ENCODE measurements at places on chromosomes 3 and 15.

- DNase-seq, result peak; percentile 0
These were observed 153.4 kb upstream of the THRB start for GRCh38 chr3:24648063-24648462.

DNA sequence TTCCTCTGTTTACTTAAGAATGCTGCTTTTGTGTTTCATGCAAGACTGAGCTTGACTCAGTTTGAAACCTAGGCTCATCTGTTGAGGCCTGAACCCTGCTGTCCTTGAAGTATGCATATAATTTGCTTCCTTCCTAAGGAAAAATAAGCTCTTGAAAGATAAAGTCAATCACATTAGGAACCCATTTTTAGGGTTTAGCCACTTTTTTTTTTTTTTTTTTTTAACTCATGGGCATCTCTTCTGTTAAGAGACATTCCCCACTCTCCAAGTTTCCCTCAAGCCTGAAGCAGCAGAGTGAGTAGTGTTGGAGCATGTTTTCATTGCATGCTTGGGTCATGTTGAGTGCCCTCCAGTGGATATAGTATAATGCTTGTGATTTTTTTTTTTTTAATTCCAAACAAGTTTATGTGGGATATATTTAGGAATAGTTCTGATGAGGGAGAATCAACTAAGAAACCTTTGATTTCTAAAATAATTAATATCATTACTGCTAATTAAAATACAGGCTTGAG lies 3.6 kb downstream of the CTNNB1 start:
- peak; percentile 50 for DNase-seq

- DNase-seq, result no peak
These were observed 194.9 kb upstream of the EPHA6 start for GRCh38 chr3:96619475-96619874.

- DNase-seq, result no peak
These were observed 6.3 kb downstream of the FAM107A start for GRCh38 chr3:58570851-58571250.

DNA sequence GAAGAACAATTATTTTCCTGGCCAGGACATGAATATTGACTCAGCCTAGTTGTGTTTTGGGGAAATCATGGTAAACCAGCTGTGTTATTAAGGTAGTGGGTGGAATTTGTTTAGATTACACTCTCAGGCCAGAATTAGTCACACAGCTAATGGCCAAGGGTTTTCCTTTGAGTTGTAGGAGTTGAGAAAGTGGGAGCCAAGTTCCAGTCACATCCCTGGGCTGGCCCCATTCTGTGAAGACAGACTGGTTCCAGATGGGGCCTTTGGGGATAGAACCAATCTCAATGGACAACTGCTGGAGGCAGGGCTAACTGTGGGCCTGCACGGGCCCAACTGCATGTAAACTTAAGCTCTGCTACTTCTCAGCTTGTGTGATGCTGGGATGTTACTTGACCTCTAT lies 1.4 kb upstream of the RASL12 start:
- DNase-seq, result no peak

- no peak for DNase-seq
These were observed 74.3 kb upstream of the PTX3 start for GRCh38 chr3:157362348-157362747.

- DNase-seq, result no peak
These were observed 10.6 kb downstream of the PIK3CB start for GRCh38 chr3:138824114-138824506.

- no peak for DNase-seq
These were observed 3.1 kb upstream of the ZXDC start for GRCh38 chr3:126478581-126479310.

DNA sequence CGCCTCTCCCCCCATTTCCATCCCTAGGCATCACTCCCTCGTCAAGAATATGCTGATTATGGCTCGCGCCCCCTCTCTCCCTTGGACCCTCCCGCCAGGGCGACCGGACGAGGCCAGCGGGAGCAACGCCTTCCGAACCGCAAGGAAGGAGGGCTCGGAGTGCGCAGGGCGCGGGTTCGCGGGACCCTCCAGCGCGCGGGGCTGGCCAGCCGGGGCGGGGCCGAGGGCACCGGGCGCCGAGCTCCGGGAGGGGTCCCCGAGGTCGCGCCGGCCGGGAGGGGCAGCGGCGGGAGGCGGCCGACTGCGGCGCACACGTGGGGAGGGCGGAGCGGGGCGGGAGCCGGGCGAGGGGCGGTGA lies 483 bp downstream of the EHD4 start:
- no peak for DNase-seq

- DNase-seq, result no peak
These were observed 48.3 kb downstream of the SST start for GRCh38 chr3:187621881-187622280.

Data from globus pallidus (tissue), 1 donor.